T47D (cell line): ENCODE measurements at places on chromosomes 2 and 18.

GRCh38 chr2:19507137-19507536 lies 148.7 kb upstream of the OSR1 start:
- DNase-seq: no peak

- DNase-seq: no peak
Observed at GRCh38 chr2:75027886-75028285, 69.4 kb downstream of the POLE4 start.

DNA sequence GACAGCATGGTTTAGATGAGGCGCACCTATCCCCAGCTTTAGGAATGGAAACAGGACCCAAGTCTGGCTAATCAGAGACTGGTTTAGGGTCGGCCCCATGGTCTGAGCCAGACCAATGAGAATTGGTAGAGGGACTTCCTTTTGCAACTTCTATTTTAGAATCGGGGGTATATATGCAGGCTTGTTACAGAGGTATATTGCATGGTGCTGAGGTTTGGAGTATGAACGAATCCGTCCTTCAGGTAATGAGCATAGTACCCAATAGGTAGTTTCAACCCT lies 1.5 kb upstream of the BOLA3 start:
- DNase-seq: no peak

- no peak for DNase-seq
Observed at GRCh38 chr2:241609859-241610793, 26.8 kb downstream of the THAP4 start.

GRCh38 chr2:157053876-157054275 lies 203.6 kb upstream of the GALNT5 start:
- DNase-seq: no peak

- DNase-seq: no peak
Observed at GRCh38 chr18:9135081-9135911, 1.3 kb upstream of the ANKRD12 start.

- no peak for DNase-seq
Observed at GRCh38 chr2:33213244-33213643, 263.2 kb upstream of the RASGRP3 start.

DNA sequence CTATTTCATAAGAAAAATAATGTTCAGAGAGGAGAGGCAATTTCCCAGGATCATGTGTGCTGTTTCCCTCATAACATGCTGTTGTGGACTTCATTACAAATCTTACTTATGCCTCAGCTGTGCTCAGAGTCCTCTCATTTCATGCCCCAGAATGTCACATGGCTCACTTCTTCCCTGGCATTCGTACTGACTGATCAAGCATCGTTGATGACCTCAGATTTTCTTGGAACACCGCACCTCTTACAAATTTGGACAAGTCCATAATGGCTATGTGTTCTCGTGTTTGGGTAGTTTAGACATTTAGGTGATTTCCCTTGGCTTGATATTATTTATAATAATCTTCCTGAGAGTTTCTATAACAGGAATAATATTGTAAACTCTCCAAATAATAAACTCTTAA lies 32.9 kb downstream of the SERPINB7 start:
- DNase-seq: no peak

GRCh38 chr2:86445436-86445835 lies 4.3 kb downstream of the KDM3A start:
- DNase-seq: no peak

DNA sequence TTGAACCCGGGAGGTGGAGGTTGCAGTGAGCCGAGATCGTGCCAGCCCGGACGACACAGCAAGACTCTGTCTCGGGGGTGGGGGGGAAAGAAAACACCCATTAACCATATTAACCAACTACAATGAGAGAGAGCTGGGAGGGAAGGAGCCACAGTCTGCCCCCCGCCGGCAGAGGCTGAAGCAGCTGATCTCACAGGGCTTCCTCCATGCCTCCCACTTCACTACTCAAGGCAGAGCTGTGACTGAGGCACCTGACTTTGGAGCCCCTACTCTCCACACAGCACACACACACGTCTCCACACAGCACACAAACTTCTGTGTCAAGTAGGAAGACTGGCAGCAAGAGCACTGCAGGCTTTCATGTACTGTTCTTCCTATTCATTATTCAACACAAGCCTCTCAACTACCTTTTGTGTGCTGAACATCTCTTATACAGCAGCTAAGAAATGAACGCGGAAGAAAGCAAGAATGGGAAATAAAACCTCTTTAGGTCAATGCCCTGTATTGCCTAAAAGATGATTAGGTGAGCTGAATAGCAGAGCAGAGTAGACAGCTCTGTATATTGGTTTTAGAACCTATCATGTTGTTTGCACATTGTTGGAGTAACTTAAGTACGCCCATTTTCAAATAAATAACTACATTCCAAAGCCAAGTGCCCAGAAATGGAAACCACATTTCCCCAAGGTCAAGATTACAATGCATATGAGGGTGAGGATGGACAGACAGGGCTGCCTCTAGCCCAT lies 26.2 kb downstream of the PDIA6 start:
- DNase-seq: no peak

- peak; percentile 24 for DNase-seq
Observed at GRCh38 chr2:88880441-88880953, 189.0 kb downstream of the RPIA start.

DNA sequence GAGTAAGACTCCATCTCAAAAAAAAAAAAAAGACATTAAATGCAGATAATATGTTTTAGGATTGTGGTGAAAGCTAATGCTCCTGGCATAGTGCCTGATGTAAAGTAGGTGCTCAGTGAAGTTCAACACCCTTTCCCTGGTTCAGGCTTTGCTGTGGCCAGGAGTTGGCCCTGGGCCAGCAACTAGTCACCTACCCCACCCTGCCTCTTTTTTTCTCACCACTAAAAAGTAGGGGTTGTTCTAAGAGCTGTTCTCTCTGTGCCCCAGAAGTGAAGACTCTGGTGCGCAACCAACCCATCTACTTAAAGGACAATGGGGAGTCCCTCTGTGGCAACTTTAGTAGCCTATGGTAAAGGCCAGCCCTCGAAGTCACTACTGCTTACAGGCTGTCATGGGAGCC lies 75.9 kb downstream of the DNMT3A start:
- DNase-seq: no peak

- no peak for DNase-seq
Observed at GRCh38 chr18:35186291-35187034, 54.4 kb upstream of the ZNF397 start.

DNA sequence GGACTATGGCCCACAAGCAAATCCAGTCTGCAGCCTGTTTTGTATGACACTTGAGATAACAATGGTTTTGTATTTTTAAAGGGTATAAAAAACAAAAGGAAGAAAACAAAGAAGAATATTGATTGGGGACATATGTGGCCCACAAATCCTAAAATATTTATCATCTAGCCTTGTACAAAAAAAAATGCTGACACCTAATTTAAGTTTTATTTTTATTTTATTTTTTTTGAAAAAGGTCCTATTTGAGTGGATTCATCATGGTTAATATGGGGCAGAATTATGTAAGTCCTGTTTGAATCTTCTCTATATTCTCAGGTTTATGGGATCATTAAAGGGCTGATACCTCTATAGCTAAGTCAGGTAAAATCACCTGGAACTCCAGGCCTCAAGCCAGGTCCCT lies 525.7 kb downstream of the LRP1B start:
- DNase-seq: no peak

GRCh38 chr2:16613539-16614011 lies 52.1 kb downstream of the CYRIA start:
- DNase-seq: peak; percentile 21

GRCh38 chr2:148209603-148210002 lies 188.7 kb downstream of the MBD5 start:
- DNase-seq: no peak

- DNase-seq: no peak
Observed at GRCh38 chr2:201779901-201780673, 646 bp downstream of the ALS2 start.

GRCh38 chr2:71887196-71887595 lies 260.5 kb downstream of the CYP26B1 start:
- no peak for DNase-seq

DNA sequence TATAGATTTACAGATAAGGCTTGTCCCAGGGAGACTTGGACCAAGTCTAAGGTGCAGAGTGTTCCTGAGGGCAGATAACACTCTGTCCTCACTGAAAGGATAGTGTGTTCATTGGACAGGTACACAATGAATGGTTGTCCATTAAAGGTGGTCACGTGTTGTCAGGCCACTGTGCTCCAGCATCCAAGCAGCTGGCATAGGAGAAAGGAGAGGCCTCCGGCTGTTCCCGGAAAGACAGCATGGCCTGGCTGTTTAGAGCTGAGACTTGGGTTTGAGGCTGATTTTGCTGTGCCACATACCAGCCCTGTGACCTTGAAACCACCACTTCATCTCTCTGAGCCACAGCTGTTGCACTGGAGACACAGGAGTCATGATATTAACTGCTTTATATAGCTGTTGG lies 19.6 kb upstream of the SULT1C3 start:
- no peak for DNase-seq

- DNase-seq: no peak
Observed at GRCh38 chr2:232773815-232774214, 2.5 kb downstream of the KCNJ13 start.

DNA sequence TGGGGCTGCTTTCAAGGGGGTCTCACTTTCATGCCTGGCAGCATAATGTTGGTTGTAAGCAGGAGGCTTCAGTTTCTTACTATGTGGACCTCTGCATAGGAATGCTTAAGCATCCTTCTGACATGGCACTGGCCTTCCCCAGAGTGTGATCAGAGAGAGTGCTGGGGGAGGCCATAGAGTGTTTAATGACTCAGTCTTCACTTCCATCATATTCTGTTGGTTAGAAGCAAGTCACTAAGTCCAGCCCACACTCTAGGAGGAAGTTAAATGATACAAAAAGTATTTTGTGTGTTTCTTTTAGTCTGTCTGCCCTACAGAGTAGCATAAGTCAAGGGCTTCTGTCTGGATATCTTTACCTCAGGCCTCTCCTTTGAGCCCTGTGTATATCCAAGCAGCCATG lies 64.9 kb downstream of the GALNT1 start:
- DNase-seq: no peak

DNA sequence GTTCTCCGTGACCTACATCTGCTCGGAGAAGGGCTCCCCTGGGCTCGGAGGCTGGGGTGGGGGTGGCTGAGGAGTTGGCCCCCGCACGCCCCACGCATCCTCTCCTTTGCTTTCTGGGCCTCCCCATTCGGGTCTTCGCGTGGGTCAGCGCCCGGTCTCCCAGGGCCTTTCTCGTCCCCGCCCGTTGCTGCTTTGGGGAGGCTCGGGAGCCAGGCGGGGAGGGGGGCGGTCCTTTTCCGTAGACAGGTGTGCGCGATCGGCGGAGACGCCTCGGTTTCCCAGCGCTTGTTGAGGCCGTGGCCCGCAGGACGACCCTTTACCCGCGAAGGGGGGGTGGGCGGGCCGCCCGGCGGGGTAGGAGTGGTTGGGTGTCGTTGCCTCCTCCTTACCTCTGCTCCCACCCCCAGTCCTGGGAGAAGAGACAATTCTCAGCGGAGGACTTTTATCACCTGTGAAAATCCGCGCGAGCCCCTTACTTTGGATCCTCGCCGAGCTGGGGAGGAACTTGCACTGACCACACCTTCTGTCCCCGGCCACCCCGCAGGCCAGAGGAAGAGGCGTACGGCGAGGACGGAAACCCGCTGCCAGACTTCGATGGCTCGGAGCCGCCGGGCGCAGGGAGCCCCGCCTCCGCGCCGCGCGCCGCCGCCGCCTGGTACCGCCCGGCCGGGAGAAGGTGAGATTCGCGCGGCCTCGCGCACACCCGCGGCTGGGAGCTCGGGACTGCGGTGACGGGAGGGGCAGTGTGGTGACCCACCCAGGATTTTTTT lies 2.6 kb downstream of the ADCYAP1 start:
- no peak for DNase-seq

DNA sequence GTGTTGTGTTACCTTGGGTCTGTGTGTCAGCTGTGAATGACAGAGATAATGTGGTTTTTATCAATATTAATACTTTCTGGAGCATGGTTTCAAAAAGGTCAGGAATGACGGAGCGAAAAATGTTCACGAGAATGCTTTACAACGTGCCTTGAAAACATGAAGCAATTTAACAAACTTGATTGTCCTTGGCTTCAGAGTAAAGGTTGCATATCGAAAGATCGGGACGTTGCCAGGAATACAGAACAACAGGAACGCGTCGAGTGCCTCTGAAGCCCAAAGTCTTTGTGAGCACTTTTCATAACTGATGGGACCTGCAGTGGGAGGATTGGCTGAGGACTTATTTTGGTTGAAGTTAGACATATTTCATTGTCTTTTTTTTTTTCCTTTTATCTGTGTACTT lies 206.1 kb downstream of the ZNF407 start:
- no peak for DNase-seq

DNA sequence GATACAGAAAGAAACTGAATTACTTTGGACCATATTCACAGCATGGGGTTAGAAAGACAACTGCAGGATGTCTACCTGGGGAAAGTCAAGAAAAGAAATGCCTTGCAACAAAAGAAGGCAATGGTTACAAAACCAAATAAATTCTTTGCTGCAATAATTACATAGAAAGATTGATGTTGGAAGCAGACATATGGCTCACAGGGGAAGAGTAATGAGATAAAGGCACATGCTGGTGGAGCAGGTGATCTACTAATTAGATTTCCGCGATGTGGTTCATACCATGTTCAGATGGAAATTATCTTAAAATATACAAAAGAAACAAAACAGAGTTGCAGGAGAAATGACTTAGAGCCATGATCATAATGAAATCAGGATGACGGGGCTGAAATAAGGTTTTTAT lies 718.8 kb upstream of the PKDCC start:
- no peak for DNase-seq

DNA sequence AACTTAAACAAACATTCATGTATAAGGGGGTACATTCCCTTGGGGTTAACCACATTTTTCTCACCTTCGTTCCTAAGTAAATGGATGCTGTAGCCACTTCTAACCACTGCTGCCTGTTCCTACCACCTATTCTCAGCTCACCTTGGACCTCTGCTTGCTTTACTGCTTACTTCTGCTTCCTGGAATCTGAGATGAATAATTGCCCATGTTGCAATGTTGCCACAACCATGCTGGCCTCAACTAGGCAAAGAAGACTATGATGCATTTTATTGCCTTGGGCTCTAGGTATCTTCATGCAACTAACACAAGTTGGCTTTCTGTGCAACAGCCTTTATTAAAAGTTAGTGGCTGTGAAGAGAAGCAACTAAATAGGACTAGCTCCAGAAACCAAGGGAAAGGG lies 106.3 kb upstream of the TCF4 start:
- DNase-seq: no peak

DNA sequence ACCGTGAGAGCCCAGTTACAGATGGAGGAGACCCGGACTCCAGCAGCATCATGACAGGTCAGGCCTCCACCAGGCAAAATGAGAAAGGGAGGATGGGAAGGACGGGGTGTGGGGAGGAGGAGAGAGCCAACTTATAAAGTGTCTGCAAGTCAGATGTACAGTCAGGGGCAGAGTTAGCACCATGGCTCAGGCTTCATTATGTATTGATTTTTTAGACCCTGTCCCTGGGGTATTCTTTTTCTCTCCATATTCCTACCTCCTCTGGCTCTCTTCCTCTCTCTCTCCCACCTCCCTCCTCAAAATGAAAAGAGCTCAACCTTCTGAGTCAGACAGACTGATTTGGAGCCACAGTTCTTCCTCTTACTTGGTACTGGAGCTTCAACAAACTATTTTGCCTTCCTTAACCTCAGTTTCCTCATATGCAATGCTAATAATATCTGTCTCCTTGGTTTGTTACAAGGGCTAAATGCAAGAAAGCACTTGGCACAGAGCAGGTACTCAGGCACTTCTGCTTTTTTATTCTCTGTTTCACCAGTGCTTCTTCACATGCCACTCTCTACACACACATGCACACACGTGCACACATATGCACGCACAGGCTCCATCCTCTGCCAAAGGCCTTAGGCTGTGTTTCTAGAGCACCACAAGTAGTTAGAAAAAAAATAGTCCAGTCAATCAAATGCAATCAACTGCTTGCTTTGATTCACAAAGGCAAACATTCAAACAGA lies 92.3 kb upstream of the PKDCC start:
- no peak for DNase-seq
